ENCODE measurements at places on chromosomes 5 and 9.

DNA sequence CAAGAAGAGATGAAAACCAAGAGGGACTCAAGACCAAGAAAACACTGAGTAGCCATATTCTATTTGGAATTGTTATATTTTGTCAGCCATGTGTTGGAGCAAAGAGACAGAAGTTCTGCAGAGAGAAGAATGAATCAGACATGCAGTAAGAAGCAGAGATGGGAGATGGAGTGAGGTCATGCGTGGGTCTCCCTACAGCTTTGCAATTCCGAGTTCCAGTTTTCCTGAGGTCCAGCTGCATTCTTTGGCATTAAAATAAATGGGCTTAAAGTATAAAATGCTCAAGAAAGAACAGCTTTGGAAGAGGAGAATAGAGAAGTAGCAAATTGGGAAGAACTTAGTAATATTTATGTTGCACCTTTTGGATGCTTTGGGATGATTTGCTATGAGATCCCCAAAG lies 361.6 kb downstream of the NPR3 start:
- DNase-seq: no peak

- peak; percentile 2 for DNase-seq
Measured at GRCh38 chr9:13450723-13451122, 171.2 kb upstream of the MPDZ start.

GRCh38 chr5:158785397-158785796 lies 314.3 kb downstream of the EBF1 start:
- no peak for DNase-seq

DNA sequence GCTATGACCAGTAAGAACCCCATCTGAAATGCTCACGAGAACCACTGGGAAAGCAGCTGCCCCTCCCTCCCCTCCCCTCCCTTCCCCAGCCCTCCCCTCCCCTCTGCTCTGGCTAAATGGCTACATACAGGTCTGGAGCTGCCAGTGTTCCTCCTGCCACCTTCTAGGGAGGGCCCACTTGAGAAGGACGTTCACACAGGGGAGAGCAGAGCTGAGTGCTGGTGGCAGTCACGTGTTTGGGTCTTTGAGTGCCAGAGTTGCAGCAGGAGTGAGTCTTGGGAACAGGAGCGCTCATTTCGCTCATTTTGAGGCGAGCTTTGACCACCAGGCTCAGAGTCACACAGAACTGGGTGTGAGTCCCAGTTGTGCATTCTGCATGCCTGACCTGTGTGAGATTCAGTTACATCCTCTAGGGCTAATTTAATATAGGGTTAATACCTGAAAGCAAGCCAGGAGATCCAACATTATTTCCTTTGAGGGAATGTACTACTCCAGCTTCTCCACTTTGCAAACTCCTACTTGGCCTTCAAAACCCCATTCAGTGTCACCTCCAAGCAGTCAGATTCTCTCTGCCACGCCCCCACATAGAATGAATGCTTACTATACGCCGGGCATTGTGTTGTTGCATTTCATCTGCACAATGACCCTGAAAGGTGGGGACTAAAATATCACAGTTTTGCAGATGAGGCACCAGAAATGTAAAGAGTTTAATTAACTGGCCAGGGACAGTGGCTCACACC lies 25.1 kb downstream of the CPLX2 start:
- DNase-seq: no peak

- no peak for DNase-seq
Measured at GRCh38 chr5:146273109-146273508, 65.5 kb upstream of the POU4F3 start.

- no peak for DNase-seq
Measured at GRCh38 chr5:85838781-85839180, 779.0 kb upstream of the COX7C start.

GRCh38 chr5:19917588-19918122 lies 70.3 kb downstream of the CDH18 start:
- no peak for DNase-seq

DNA sequence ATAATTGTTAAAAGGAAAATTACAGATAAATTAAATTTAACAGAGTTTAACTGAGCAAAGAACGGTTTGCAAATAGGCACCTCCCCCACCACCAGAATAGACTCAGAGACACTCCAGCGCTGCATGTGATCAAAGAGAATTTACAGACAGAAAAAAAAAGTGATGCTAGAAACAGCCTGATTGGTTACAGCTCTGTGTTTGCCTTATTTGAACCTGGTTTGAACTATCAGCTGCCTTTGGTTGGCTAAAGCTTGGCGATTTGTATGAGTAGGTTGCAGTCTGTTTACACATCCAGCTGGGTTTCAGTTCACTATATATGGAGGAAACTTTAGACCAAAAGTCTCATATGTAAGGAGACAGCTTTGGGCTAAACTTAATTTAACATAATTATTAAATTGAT lies 249.1 kb downstream of the ENC1 start:
- no peak for DNase-seq

GRCh38 chr9:34332076-34332964 lies 3.0 kb downstream of the NUDT2 start:
- DNase-seq: peak; percentile 12

GRCh38 chr5:135151256-135151655 lies 117.2 kb upstream of the PITX1 start:
- DNase-seq: no peak

DNA sequence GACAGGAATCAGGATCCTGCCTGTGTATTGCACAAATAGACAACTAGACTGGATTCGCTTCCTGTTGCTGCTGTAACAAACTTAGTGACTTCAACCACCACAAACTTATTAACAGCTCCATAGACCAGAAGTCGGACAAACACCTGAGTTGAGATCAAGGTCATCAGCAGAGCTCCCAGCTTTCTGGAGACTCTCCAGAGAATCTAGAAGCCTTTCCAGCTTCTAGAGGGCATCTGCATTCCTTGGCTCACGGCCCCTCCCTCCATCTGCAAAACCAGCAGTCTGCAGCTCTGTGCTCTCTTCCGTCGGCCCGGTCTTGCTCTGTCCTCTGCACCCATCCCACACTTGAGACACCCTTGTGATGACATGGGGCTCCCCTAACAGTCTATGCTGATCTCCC lies 99.1 kb downstream of the KCNT1 start:
- no peak for DNase-seq

- DNase-seq: no peak
Measured at GRCh38 chr9:93825348-93826115, 129.6 kb downstream of the BARX1 start.

DNA sequence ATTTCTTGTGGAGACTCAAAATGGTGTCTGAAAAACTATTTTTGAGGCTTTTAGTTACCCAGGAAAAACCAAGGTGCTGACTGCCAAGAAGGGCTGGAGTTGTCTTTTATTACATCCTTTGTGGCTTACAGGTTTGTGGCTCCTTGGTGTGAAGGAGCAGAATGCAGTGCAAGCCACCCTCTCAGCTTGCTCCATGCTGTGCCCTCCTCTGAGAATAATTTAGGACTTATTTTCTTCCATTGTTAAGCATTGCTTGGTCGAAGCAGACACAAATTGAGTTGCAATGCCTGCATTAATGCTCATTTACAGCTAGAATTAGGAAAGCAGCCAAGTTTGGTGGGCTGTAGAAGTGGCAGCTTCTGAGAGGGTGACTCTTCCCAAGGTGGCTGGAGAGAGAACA lies 272.2 kb downstream of the KIF4B start:
- no peak for DNase-seq

- DNase-seq: peak; percentile 24
Measured at GRCh38 chr5:83473346-83474160, 2.0 kb downstream of the VCAN start.

DNA sequence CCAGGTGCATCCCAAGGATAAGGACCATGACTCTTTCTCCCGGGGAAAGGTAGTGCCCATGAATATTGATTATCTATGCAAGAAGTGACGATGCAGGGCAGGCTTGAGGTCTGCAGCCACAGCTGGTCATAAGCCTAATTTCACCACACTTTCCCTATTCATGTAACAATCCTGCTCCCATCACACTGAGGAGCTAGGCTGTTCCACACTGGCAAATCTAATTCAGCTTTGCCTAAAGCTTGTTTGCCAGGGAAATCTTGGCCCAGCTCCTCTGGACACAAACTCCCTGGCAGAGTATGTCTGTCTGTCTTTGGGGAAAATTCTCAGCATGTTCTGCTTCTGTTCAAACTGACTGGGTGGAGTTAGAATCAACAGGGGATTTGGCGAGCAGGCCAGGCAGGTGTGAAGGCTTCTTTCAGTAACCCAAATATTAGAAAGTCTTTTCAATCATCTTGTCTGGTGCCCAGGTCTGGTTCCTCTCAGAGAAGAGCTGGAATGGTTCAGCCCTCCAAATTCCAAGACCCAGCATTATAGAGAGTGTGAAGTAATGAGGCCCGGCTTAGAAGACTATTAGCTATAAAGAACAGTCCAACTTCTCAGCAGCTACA lies 88.5 kb upstream of the SPDL1 start:
- DNase-seq: no peak

DNA sequence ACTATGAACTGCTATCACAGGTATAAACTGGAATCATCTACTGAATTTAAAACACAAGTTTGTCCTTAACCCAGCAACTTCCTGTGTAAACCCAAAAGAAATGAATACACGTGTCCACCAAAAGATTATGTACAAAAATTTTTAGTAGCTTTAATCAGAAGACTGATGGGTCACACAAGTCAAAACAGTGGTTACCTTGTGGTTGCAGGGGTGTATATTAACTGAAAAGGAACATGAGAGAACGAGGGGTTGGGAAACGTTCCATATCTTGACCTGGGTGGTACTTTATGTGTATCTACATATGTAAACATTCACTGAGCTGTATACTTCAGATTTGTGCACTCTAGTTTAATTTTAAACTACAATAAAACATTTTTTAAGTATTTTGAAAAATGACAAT lies 18.6 kb downstream of the ZDHHC21 start:
- no peak for DNase-seq

- no peak for DNase-seq
Measured at GRCh38 chr5:73977146-73977545, 351.1 kb downstream of the ARHGEF28 start.

- no peak for DNase-seq
Measured at GRCh38 chr9:135665795-135666189, 2.7 kb downstream of the LCN9 start.

GRCh38 chr9:26723486-26723885 lies 169.1 kb downstream of the CAAP1 start:
- no peak for DNase-seq

DNA sequence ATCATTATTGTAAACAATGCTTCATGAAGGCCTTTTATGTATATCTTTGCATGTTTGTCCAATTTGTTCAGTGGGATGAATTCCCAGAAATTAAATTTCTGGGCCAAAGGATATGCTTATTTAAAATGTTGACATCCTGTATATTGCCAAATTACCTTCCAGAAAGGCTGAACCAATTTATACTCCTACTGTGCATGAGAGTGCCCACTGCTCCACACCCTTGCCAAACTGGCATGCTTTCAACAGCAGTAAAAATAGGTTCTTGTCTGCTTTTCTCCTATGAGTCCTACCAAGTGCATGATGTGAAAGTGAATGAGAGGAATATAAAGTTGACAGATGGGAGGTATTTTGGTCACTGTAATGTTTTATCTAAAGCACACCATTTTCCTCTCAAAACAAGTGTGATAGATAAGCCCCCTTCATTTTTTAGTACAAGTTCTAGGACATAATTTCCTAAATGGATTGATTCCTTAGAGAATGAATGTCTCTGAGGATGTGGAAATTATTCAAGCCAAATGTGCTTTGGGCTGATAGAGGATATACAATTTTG lies 70.5 kb upstream of the ERBIN start:
- DNase-seq: no peak

- DNase-seq: no peak
Measured at GRCh38 chr9:38026840-38027527, 42.0 kb downstream of the SHB start.

GRCh38 chr5:112692472-112692871 lies 45.2 kb upstream of the APC start:
- peak; percentile 21 for DNase-seq

DNA sequence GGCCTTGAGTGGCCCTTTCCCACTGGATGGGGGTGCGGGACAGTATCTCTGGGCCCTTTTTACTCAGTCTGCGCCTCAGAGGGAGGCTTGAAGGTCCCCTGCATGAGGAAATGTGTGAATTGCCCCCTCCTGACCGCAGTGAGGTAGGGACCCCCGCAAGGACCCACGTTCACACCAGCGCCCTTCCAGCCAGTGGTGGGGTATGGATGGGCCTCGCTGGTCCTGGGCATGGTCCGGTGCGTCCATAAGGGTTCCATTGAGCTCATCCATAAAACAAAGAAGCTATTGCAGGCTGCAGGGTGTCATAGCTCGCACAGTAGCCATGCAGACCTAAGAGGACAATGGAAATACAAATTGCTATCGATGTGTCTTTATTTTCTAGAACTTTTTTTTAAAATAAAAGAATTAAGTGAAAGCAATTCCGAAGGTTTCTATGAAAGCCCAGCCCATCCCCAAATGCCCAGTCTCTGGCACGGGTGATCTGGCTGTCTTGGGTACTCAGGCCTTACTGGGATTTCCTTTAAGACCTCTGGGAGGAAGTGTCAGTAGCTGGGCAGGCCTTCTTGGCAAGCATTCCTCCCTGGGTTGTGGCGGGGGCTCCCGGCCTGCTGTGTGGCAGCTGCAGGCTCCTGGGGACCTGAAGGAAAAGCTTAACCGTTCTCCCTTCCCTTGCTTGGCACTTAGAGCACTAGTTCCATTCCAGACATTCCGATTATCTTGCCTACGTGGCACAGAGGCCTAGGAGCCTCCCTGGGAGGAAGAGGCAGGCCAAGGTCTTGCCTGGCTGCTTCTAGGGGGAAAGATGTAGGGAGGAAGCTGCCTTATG lies 1.5 kb upstream of the SEMA5A start:
- DNase-seq: no peak

DNA sequence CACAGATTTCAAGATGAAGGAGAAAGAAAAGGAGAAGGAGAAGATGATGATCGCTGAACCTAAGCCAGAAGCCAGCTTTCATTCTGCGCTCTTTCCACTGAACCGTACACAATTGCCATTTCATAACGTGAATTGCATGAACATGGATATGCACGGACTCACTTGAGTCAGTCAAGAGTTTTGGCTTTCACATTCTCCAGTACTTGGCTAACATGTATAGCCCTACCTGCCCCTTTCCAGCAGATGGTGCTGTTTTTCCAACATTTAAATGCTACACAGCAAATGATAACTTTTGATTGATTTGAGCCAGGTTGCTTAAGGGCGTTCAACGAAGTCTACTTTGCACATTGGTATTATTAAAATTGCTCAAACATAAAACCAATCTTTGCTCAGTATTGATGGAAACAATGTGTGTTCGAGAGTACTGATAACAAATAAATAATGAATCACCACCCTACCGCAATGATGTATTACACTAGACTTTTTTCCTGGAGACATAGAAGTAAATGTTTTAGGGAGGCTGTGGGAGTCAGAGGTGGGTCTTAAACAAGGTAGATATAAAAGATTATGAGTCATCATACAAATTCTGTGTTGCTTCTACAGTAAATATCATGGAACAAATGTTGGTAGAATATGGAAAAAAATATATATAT lies 196.4 kb downstream of the TRPM3 start:
- DNase-seq: no peak

DNA sequence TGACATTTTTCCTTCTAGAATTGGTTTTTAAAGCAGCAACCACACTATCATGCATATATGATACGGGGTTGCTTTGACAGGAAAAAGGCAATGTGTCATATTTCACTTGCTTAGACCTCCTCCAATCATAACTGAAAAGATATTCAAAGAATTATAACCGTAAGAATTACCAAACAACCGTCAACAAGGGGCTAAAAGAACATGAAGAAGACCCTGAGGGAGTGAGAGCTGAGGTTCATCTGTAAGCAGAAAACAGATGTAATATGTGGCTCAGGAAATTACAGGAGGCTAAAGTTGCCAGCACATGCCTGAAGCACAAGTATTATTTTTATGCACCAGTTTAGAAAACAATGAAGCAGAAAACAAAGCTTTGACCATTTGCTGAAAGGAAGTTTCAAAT lies 78.9 kb downstream of the APBA1 start:
- no peak for DNase-seq
